Small intestine (tissue), 16 donors: ENCODE measurements at places on chromosomes 13 and 19. TPM values are rescaled to one million over a fixed set of nuclear protein-coding genes. Genes with fewer than 3 reads are reported as not detected.

The ZNF808 gene
- polyA plus RNA-seq: 4.1 TPM

DNA sequence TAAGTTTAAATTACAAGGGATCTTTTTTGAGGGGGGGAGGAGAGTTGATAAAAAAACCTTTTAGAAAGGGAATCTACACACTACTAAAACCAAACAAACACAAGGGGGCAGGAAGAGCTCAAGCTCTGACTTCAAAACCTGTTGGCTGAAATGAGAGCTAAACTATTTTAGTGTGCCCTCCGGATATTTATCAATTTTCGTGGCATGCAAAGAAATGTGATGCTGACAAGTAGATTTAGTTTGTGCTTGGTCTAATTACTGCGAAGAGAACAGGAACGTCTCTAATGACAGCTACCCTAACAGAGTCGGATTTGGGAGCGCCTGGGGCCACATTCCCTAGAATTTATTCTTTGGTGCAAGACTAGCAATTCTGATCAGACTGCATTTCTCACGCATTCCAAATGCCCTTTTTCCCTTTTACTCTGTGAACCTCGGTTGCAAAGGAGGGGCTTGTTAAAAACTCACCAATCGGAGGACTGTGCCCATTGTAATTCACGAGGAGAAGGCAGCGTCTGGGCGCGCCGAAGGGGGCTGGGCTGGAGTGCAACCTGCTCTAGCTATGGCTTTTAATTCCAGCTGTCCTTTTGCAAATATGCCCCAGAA lies 802 bp upstream of the FREM2 start:
- peak; percentile 32 for DNase-seq
- H3K27ac ChIP-seq: no peak overlapping the region
- no peaks in the 10 kb centered on the region for H3K4me1 ChIP-seq
- H3K36me3 ChIP-seq: no peaks in the 10 kb centered on the region
- peak overlapping the region; percentile 48 for H3K4me3 ChIP-seq

The PSG6 gene
- polyA plus RNA-seq: not detected

GRCh38 chr19:19566306-19566705 lies 28.2 kb downstream of the CILP2 start:
- H3K27ac ChIP-seq: no peak overlapping the region
- peak; percentile 37 for DNase-seq
- H3K4me1 ChIP-seq: no peaks in the 10 kb centered on the region
- H3K36me3 ChIP-seq: no peaks in the 10 kb centered on the region

The FOSB gene
- polyA plus RNA-seq: 82.1 TPM

DNA sequence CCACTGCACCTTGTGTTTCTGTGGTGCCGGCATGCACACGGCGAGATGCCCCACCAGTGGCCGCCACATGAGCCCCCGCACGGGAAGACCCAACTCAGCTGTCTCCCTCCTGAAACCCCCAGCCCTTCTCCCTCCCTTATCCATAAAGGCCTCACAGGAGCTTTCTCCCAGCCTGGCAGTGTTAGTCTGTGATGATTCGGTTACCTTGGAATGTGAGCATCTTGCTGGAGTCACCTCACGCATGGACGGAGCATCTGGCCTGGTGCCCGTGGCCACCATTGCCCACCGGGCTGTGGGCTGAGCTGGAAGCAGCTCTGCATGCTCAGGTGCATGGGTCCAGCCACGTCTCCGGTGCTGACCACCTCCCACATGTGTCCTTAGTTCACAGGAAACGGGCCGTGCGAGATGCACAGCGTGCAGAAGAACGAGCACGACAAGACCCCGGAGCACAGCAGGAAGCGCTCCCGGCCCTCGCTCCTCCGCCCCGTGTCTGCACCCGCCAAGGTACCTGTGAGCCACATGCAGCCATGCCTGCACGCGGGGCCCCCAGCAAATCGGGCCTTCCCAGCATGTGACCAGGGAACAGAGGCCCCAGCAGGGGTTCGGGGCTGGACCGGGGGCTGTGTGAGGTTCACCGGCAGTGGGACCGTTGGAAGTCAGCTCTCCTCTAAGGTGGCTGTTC lies 22.0 kb downstream of the SIN3B start:
- no peaks in the 10 kb centered on the region for H3K27me3 ChIP-seq
- DNase-seq: no peak
- no peak overlapping the region for H3K4me3 ChIP-seq
- H3K27ac ChIP-seq: no peak overlapping the region

DNA sequence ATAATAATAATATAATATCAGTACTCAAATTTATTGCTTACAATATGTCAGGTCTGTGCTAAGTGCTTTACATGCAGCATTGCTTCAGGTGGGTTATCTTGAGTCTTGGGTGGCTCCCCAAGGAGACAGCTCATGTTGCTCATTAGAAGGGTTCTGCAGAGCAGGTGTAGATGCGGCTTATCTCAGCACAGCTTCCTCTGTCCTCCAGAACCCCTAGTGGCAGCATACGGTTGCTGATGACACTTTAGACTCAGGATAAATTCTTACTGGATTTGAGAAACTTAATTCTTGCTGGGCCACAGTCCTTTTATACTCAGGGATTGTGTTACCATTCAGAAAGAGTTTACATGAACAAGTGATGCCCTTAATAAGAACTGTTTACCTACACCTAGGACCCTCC lies 8.9 kb downstream of the COG3 start:
- H3K27me3 ChIP-seq: no peaks in the 10 kb centered on the region
- no peak overlapping the region for H3K4me3 ChIP-seq
- DNase-seq: no peak
- H3K27ac ChIP-seq: no peak overlapping the region
- peaks cover 16% of the 10 kb centered on the region for H3K36me3 ChIP-seq

DNA sequence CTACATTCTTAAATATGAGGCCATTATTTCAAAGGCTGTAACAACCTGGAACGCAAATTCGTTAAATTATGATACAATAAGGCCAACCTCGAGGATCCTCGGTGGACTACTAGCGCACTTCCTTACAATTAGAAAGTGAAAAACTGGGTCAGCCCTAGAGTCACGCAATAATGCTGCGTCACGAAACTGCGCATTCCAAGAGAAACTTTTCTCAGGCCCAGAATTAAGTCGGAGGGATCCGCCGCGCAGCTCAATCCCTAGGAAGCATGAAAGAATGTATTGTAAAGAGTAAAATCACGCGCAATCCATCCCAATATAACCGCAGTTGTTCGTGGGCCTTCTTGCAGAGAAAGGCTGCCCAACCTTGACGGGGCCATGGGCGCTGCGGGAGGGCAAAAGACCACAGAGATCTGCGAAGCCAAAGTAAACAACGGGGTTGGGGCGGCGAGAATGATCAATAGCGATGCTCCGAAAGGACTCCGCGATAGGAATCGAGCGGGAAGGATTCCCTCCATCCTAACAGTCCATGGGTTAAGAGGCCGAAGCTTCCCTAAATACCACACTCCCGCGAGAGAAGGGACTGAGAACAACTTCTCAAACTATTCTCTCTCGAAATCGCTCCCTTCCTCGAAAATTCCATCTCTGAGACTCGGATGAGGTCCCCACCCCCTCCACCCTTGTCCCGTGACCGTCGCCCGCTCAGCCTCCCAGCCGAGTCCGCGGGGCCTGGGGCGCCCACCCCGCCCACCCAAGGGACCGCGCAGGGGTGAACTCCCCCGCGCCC lies 564 bp downstream of the SPART start:
- peak overlapping the region; percentile 63 for H3K27ac ChIP-seq
- peak overlapping the region; percentile 66 for H3K4me3 ChIP-seq
- peak; percentile 46 for DNase-seq
- H3K36me3 ChIP-seq: no peaks in the 10 kb centered on the region

The EFNA2 gene
- 17.7 TPM for polyA plus RNA-seq

- no peak for DNase-seq
- no peaks in the 10 kb centered on the region for H3K4me1 ChIP-seq
- H3K27me3 ChIP-seq: no peaks in the 10 kb centered on the region
- H3K36me3 ChIP-seq: no peaks in the 10 kb centered on the region
- H3K4me3 ChIP-seq: no peak overlapping the region
Measured at GRCh38 chr13:28013482-28013881, 25.0 kb upstream of the URAD start.

GRCh38 chr13:76216729-76217128 lies 580.6 kb downstream of the LMO7 start:
- no peak overlapping the region for H3K4me3 ChIP-seq
- no peaks in the 10 kb centered on the region for H3K4me1 ChIP-seq
- DNase-seq: no peak
- no peaks in the 10 kb centered on the region for H3K27me3 ChIP-seq

DNA sequence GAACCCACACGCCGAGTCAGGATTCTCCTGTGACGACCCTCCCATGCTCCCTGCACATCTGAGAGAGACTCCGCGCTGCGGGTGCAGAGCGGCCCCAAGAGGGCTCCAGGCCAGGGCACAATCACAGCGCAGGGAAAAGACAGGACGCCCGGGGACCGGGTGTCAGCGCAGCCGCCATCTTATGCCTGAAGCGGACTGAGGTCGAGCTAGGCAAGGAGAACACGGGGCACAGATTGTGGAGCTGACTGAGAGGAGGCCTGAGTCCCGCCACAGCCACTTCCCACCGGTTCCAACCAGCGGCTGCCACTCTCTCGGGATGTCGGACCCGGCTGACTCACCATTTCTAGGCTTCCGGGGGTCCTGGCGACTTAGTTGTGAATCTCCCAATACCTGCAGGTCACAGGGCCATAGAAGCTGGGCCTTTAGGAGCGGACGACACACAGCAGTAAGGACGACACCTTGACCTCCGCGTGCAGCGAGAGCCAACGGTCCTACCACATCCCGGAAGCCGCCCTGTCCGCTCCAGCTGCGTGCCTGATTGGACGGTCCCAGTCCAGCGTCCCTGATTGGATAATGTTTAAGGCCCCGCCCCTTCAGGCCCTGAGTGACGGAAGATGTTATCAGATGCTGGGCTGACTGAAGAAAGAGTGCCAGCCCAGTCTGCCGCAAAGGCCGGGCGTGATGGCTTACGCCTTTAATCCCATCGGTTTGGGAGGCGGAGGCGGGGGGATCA lies at the start of gene ZNF728:
ZNF728 (minus strand) TSS at position 487 of the 733 bp plus-strand sequence; CDS start at position 341, 146 bp downstream.
- H3K36me3 ChIP-seq: no peaks in the 10 kb centered on the region
- H3K4me3 ChIP-seq: no peak within 1 kb of the TSS
- H3K27ac ChIP-seq: no peak within 1 kb of the TSS
- DNase-seq: no peak

DNA sequence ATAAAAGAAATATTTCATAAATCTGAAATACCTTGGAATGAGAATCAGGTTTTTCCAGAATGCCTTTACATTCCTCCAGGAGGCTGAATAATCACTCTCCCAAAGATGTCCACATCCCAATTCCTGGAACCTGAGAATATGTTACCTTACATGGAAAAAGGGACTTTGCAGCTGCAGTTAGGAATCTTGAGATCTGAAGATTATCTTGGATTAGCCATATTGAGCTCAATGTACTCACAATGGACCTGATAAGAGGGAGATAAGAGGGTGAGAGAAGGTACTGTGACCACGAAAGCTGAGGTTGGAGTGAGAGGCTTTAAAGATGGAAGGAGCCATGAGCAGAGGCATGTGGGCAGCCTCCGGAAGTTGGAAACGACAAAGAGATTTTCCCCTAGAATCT lies 36.8 kb upstream of the MBNL2 start:
- H3K36me3 ChIP-seq: no peaks in the 10 kb centered on the region
- H3K4me3 ChIP-seq: no peak overlapping the region
- no peaks in the 10 kb centered on the region for H3K4me1 ChIP-seq
- no peaks in the 10 kb centered on the region for H3K27me3 ChIP-seq

DNA sequence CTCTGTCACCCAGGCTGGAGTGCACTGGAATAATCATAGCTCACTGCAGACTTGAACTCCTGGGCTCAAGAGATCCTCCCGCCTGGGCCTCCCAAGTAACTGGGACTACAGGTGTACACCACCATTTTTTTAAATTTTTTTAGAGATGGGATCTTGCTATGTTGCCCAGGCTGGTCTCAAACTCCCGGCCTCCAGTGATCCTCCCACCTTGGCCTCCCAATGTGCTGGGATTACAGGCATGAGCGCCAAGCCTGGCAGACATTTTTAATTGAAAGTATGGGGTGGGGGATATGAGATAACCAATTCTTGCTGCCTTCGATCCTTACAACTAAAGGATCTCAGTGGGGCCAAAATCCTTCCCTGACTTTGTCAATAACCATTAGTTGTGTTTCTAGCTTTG lies 91.8 kb downstream of the ZNF557 start:
- no peaks in the 10 kb centered on the region for H3K4me1 ChIP-seq
- DNase-seq: no peak
- peaks cover 72% of the 10 kb centered on the region for H3K36me3 ChIP-seq
- no peak overlapping the region for H3K27ac ChIP-seq
- no peaks in the 10 kb centered on the region for H3K27me3 ChIP-seq

The FLT3LG gene
- polyA plus RNA-seq: 8.6 TPM

GRCh38 chr19:4444765-4445741 lies 12.5 kb downstream of the UBXN6 start:
- H3K27me3 ChIP-seq: no peaks in the 10 kb centered on the region
- no peak overlapping the region for H3K4me3 ChIP-seq
- peaks cover 22% of the 10 kb centered on the region for H3K36me3 ChIP-seq
- DNase-seq: no peak
- H3K27ac ChIP-seq: no peak overlapping the region

- DNase-seq: no peak
- H3K27me3 ChIP-seq: no peaks in the 10 kb centered on the region
- no peak overlapping the region for H3K4me3 ChIP-seq
- H3K4me1 ChIP-seq: no peaks in the 10 kb centered on the region
- H3K36me3 ChIP-seq: no peaks in the 10 kb centered on the region
Measured at GRCh38 chr13:42707048-42707447, 74.3 kb upstream of the FAM216B start.

The IL11 gene
- polyA plus RNA-seq: 0.67 TPM

GRCh38 chr19:51627491-51628138 lies 2.6 kb downstream of the SIGLEC5 start:
- no peak overlapping the region for H3K4me3 ChIP-seq
- no peaks in the 10 kb centered on the region for H3K36me3 ChIP-seq
- H3K4me1 ChIP-seq: no peaks in the 10 kb centered on the region
- no peak for DNase-seq
- H3K27ac ChIP-seq: no peak overlapping the region

DNA sequence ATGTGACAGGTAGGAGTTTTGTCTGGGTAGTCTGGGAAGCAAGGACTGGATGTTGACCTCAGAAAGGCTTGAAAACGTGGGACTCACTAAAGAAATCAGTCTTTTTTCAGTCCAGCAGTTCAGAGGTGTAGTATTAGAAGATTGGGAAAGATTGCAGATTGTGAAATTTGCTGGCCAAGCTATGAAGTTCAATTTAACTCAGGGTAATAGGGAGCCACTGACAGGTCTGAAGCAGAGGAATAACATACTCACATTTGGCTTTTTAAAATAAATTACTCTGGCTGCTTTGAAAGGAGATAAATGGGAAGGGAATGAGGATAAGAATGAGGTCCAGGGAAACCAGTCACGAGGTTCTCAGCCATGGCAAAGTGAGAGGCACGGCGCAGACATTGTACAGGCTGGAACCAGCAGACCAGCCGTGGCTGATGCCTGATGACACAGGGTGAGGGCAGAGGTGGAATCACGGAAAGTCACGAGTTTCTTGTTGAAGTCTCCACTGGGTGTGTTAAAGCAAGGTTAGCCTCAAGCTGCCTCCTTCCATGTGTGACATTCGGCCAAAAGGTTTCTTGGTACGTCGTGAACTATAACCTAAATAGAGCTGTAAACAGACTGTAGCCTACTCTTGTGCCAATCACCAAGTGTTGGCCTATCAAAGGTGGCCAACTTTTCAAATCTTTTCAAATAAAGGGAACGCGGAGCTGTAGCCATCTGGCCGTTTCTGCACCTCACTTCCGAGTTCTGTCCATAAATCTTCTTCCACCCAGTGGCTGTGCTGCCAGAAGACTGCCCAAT lies 377.6 kb downstream of the IRS2 start:
- peaks cover 12% of the 10 kb centered on the region for H3K4me1 ChIP-seq
- no peak overlapping the region for H3K4me3 ChIP-seq
- H3K27ac ChIP-seq: no peak overlapping the region
- H3K27me3 ChIP-seq: no peaks in the 10 kb centered on the region
- no peak for DNase-seq
- H3K36me3 ChIP-seq: no peaks in the 10 kb centered on the region

The FGF22 gene
- 0.12 TPM for polyA plus RNA-seq

GRCh38 chr19:8109455-8109854 lies 39.9 kb downstream of the FBN3 start:
- H3K36me3 ChIP-seq: no peaks in the 10 kb centered on the region
- no peak for DNase-seq
- no peaks in the 10 kb centered on the region for H3K4me1 ChIP-seq
